Stimulated activated CD8-positive, alpha-beta memory T cell treated with anti-CD3 and anti-CD28 coated beads, Interleukin-4, amount 100 ng/mL, for 4 hours (primary cell): ENCODE measurements at places on chromosomes 7 and 10.

DNA sequence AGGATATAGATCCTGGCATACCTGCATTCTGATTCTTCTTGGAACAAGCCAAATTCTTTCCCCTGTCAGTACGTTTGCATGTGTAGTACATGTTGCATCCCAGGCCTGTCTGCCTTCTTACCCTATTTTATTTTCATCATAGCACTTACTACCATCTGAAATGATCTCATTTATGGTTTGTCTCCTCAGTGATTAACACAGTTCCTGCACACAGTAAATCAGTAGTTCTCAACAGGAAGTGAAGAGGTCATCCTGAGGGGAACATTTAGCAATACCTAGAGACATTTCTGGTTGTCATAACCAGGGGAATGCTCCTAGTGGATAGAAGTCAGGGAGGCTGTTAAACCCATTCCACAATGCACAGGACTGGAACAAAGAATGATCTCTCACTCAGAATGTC, 38.2 kb upstream of the SLC26A4 start:
- no peak for DNase-seq

DNA sequence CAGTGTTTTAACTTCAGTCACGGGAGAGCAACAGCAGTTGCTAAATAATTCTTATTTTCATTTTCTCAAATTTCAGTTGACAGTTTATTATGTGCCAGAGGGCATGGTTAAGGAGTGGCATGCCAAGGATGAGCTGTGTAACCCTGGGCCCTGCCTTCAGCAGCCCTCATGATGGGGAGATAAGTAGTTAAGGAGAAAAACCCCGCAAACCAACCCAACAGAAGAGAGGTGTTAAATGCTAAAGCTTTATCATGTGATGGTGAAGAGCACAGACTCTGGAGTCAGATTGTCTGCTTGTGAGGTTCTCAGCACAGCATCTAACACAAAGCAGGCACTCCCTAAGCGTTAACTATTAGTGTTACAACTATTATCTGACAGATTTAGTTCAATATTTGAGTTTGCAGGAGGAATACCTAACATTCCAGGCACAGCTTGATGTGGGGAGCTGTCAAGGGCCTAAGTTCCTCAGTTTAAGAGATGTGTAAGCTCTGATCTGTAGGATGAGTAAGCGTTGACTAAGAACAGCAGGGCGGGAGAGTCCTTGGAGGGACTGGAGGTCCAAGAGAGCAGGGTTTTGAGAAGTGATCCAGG, 29.6 kb downstream of the STAM start:
- DNase-seq, result no peak

DNA sequence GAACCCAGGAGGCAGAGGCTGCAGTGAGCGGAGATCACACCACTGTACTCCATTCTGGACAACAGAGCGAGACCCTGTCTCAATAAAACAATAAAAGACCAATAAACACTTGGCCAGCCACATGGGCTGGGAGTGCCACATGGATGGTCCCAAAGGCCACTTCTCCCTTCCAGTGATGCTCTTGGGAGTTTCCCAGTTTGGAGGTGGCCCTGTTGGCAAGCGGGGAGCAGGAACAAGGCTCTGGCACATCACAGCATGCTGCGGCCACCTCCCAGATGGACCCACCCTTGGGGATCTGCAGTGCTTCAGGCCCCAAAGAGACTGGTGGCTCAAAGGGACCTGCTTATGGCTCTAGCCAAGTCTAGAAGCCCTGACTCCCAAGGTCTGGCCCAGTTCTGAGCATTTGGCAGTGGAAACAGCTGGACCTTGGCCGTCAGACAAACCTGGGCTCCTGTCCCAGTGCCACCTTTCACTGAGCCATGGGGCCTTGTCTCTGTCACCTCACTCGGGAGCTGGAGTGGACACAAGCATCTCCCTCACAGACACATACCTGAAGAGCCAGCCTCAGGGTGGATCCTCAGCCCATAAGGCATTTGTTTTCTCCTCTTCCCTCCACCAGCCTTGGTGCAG, 91.7 kb downstream of the COL13A1 start:
- no peak for DNase-seq

DNA sequence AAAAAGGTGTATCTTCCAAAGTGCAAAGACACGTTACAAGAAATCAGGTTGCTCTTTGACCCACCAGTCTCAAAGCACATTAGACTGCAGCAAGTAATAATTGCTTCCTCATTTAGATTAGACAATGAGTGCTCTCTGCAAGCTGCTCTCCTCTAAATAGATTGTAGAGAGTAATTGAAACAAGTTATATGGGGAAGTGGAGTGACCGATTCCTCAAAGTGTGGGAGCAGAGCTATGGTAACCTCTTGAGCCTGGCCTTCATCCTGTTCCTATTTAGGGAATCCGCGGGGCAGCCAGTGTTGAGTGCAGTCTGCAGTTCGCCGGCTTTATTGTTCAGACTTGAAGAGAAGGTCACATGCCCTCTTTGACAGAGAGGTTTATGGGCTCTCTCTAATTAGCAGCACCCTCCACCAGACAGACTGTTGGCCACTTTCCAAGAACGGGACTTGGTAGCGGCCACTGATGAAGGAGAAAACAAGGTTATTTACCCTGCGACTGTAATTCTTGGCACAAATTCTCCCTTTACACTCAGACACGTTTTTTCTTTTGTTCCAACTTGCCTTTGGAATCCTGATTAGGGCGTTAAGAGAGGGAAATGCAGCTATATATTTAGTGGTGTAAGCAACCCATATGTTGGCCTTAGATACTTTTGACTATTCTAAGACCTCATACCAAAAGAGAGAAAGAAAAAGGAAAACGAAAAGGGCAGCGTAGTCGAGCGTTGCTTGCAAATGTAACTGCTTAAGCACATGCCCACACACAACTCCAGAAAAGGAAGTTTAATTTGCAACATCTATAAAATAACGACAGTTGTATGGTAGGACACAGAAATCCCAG, 107.5 kb downstream of the REEP3 start:
- DNase-seq, result peak; percentile 6

- no peak for DNase-seq
These were observed 42.4 kb downstream of the P4HA1 start for GRCh38 chr10:73054286-73054685.

GRCh38 chr10:19133992-19134391, 85.4 kb downstream of the MALRD1 start:
- no peak for DNase-seq

- DNase-seq, result no peak
These were observed 7.7 kb downstream of the ASB10 start for GRCh38 chr7:151179287-151179860.

- DNase-seq, result no peak
These were observed 21.3 kb downstream of the TIAL1 start for GRCh38 chr10:119575506-119575905.

DNA sequence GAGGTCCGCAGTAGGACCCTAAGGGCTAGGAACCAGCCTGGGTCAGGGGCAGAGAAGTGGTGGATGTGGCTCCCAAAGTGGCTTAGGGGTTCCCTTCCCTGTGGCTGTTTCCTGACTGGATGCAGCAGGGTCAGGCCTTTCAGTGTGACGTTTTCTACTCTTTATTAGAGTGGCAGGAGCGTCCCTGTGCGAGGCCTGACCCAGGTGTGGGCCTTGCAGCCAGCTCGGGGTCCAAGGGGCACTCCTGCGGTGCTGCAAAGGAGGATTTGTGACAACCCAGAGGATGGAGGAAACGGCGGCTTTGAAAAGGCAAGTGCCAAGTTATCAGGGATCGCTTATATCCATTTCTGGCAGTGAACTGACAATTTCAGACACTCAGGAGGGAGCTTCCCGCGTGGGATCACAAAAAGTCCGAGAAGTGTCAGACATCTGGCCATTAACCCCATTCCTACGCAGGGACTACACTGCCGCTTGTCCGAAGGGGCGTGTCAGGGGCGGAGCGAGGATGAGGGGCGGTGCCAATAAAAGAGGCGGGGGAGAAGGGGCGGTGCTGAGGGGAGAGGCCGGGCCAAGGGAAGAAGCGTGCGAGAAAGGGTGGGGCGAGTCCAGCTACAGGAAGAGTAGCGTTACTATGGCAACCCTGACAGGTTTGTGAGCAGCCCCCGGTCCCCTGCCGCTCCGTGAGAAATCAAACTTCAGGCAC, 98.8 kb upstream of the ZNF722 start:
- peak; percentile 70 for DNase-seq

DNA sequence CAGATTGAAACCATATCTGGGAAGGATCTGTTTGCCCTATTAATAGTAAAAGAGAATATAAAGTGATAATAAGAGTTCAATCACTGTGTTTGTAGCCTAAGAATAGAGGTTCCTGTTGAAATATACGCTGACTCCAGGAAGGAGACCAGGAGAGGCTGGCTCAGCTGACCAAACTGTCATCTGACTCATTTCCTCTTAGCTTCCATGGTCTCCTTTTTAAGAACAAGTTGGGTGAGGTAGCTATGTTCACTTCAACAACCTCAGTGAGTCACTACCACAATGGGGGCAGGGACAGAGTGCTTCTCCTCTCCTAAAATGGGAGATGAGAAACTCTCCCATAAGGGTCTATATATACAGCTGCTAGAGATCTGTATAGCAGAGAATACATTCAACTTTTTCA, 543.3 kb downstream of the CALN1 start:
- no peak for DNase-seq

GRCh38 chr10:63896992-63897391, 375.8 kb downstream of the REEP3 start:
- no peak for DNase-seq

DNA sequence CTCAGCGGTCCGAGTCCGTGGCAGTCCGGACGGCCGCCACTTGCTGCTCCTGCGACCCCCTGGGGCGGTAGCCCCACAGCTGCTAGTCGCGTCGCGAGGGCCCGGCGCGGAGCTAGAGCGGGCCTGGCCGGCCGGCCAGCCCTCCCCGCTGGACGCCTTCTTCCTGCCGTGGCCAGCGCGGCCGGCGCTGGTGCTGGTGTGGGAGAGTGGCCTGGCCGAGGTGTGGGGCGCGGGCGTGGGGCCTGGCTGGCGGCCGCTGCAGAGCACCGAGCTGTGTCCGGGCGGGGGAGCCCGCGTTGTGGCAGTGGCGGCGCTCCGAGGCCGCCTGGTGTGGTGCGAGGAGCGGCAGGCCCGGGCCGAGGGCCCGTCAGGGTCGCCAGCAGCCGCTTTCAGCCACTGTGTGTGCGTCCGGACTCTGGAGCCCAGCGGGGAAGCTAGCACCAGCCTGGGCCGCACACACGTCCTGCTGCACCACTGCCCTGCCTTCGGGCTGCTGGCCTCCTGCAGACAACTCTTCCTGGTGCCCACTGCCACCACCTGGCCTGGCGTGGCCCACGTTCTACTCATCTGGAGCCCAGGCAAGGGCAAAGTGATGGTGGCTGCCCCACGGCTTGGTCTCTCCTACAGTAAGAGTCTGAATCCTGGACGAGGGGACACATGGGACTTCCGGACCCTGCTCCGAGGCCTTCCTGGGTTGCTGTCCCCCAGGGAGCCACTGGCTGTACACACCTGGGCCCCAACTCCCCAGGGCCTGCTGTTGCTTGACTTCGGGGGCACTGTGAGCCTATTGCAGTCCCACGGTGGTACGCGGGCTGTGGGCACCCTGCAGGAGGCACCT, 631 bp downstream of the HPS6 start:
- DNase-seq, result no peak

- no peak for DNase-seq
These were observed 78.4 kb upstream of the NEUROD6 start for GRCh38 chr7:31418928-31419327.

GRCh38 chr10:5812283-5813090, 747 bp downstream of the GDI2 start:
- no peak for DNase-seq

DNA sequence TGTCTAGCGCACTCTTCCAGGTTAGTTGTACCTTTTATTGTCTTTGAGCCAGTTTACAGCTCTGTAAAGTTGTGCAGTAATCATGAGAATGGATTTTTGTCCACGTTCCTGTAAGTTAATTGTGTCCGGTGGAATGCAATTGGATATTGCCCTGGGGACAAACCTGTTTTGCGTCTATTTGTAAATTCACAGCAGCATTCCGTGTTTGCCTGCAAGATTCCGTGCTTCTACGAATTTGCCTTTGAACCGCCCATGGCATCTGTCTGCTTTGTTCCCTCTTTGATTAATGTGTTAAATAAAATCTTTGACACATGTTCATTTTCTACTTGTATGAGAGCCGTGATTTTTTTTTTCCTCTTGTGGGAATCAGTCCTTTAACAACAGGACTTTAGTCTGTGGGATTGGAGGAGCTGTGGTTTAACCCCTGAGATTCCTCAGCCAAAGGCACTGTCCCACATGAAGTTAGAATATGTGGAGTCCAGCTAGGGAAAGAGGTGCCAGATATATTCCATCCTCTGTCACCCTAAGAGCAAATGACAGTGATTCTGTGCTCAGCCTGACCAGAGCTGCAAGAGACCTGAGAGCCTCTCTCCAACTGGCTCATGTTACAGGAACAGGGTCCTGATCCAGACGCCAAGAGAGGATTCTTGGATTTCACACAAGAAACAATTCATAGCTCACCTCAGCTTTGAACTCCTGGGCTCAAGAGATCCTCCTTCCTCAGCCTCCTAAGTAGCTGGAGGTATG, 126.3 kb downstream of the COL26A1 start:
- DNase-seq, result no peak

- peak; percentile 39 for DNase-seq
These were observed 73.4 kb downstream of the SHH start for GRCh38 chr7:155738652-155739537.

GRCh38 chr10:43074409-43074808, 2.5 kb upstream of the RET start:
- no peak for DNase-seq

- no peak for DNase-seq
These were observed 141.6 kb downstream of the HIBADH start for GRCh38 chr7:27520815-27521790.

- DNase-seq, result no peak
These were observed 28.2 kb downstream of the KAT6B start for GRCh38 chr10:74854610-74855009.
